ENCODE measurements at places on chromosomes 5 and 9. TPM values are rescaled to one million over a fixed set of nuclear protein-coding genes. Genes with fewer than 3 reads are reported as not detected.

GRCh38 chr9:114004221-114004716, 73.8 kb downstream of the AMBP start:
- DNase-seq = peak; percentile 38

GRCh38 chr9:89706086-89706485, 101.3 kb downstream of the GADD45G start:
- no peak for DNase-seq

DNA sequence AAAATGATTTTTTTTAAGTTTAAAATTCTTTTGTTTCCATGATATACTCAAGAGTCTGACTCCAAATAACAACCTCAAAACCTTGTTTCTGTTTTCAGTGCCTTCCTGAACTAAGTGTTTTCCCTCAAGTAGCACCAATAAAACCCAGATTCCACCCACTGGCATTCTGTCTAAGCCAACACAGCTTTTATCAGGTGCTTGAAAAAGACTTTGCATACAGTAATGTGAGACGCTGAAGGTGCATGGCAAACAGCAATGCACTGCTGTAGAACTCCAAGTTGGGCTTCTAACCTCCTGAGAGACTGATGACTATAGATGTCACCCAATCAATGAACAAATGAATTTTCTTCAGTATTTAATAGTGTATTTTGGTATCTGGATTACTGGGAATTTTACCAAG, 95.7 kb downstream of the NFIB start:
- DNase-seq = no peak

DNA sequence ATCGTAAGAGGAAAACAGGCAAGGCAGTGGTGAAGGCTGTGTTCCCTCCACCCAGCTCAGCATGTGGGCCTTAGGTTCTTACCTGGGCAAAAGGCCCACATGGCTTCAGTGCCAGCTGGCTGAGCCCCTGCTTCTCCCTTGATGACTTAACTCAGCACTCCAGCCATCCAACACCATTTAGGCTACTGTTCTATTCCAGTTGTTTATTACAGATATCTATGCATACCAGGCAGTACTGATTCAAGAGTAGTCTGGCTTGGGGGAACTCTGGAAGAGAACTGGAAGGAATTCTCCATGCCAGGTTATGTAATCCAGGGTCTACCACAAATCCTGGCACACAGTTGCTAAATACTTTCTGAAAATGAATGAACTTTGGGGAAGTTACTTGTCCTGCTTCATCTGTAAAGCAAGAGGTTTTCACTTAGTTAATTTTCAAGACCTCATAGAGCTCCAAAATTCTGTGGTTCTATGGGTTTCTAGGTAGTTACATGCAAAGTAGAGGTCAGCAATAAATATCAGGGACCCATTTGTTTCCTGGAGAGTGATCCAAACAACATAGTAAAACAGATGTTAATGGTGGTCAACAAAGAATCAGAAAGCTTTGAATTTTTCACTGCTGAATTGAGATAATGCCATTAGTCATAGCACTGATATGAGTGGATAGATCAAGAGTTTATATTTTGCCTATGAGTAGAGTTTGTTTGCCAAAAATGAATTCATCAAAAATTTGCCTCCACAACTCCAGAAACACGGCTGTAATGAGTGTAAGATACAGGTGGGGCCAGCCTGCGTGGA, 88.2 kb upstream of the OSMR start:
- no peak for DNase-seq

DNA sequence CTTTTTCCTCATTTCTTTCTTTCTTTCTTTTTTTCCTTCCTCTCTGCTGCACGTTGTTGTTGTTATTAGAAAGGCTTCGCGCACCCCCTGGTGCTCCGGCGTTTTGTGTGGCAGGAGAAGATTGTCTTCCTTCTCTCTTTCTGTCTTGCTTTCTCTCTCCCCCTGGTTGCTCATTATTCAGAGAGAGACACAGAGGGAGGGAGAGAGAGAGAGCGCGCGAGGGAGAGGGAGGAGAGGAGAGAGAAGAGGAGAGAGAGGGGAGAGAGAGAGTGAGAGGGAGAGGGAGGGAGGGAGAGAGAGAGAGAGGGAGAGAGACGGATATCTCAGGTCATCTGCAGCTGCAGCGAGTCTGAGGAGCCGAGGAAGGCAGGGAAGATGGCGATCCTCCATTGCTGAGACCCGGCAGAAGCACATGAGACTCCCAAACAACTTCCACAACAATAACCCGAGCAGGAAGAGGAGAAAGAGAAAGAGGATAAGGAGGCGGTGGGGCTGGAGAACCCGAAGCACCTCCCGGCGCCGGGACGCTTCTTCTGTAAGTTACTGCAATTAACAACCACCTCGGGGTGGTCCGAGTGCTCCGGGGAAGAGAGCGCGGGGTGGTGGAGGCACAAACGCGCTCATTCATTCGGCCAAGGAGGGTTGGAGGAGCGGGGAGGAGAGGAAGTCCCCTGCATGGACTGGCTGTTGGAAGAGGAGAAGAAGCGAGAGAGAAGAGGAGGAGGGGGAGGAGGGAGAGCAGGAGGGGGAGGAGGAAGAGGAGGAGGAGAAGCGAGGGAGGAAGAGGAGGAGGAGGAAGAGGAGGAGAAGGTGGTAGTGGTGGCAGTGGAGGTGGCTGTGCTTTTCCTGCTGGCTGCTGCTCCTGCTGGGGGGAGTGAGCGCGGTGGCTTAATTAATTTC, at the start of gene ZNF462:
ZNF462 (plus strand) TSS at position 346 of the 900 bp plus-strand sequence. CDS start 60,218 bp downstream, outside the sequence.
- DNase-seq = no peak

DNA sequence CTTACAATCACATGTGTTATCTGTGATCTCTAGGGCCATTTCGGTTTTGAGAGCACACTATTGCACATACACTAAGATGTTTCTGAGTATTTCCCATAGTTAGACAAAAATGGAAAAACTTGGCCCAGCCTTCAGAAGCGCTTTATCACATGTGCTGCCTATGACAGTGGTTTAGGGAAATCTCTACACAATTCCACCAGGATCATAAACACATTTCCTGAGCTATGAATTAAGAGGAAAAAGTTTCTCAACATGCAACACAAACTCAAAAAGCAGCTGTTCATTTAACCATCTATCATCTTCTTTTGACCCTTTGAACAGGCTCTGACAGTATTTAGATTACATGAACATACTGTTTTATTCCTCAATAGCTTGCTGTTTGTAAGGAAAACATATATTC, 15.1 kb downstream of the FGF1 start:
- no peak for DNase-seq

GRCh38 chr5:110854200-110854599, 115.4 kb downstream of the SLC25A46 start:
- DNase-seq = no peak

GRCh38 chr9:96279932-96280331, 22.0 kb downstream of the HSD17B3 start:
- no peak for DNase-seq

GRCh38 chr5:74491586-74491985, 148.9 kb downstream of the ENC1 start:
- no peak for DNase-seq

- no peak for DNase-seq
Observed at GRCh38 chr5:122173474-122174415, 44.4 kb downstream of the ZNF474 start.

- no peak for DNase-seq
Observed at GRCh38 chr5:135713161-135713915, 121.1 kb upstream of the SLC25A48 start.

GRCh38 chr5:149414405-149415065, 35.4 kb upstream of the IL17B start:
- DNase-seq = no peak

GRCh38 chr9:105828596-105829213, 134.4 kb downstream of the TMEM38B start:
- DNase-seq = no peak

GRCh38 chr5:15142458-15142857, 270.9 kb upstream of the ANKH start:
- DNase-seq = no peak

- DNase-seq = no peak
Observed at GRCh38 chr9:133090752-133091385, 29.1 kb downstream of the CEL start.

DNA sequence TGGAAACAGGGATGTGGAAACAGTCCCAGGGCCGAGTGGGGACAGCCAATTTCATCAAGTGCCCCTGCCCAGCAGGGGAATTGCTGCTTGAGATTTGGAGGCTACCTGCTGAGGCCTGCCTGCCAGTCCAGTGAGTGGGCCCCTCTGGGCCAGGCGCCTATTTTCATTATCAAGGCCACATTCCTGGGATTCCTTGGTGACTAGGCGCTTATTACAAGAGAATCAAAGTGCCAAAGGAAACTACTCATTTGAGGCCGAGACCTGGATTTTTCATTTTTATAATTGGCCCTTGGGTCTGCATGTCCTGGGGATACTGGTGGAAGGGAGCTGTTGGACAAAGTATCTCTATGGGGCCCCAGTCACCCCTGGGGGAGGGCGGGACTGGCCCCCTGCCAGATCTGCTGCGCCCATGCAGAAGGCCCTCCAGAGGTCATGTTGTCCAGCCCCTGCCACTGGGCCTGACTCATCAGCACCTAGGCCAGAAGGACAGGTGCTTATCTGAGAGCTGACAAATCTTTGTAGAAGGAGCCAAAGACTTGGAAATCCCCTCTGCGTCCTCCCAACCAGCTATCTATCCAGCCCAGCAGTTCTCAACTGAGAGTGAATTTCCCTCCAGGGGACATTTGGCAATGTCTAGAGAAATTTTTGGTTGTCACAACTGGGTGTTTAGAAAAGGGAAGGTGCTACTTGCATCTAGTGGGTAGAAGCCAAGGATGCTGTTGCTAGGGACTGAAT, 45.6 kb downstream of the FOXI1 start:
- no peak for DNase-seq

DNA sequence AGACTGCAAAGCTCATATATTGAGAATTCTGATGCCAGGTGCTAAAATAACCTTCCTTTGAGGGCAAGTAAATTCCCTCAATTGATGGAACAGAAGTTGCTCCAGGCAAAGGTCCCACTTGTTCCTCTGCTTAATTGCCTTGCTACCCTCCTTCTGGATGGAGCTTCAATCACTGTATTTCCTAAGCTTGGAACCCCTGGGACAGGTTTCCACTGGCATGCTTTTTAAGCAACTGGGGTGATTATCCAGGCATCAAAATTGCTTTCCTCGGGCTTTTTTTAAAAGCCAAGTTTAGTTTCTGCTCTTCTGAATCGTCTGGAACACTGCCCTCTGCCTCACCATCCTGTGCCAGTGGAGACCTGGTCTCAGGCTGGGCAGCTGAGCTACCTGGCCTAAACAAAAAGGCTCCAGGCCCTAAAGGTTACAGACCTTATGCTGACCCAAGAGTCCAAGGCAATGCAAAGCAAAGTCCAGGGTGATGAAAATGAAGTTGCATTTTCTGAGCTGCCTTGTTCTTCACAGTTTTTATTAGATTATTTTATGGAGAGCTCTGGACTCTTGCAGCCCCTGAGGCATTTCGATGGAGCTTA, 167.9 kb upstream of the CD180 start:
- no peak for DNase-seq

DNA sequence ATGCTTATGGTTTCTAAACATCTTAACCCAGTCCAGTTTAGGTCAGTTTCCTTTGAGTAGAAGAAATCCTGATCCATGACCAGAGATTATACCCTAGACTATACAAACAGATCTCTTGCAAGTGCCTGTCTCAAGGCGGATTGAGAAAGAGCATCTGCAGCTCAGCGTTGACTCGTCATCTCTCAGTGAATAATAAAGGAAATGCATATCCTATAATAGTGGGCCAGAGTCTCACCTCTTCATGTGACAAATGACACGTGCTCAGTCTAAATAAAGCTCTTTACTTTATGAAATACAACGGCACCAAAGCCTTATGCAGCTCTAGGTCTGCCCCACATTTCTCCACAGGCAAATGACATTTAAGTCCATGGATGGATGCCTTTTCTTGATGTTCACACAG, 179.4 kb upstream of the NR3C1 start:
- DNase-seq = no peak

- DNase-seq = no peak
Observed at GRCh38 chr5:27830546-27830945, 792.2 kb upstream of the CDH9 start.

DNA sequence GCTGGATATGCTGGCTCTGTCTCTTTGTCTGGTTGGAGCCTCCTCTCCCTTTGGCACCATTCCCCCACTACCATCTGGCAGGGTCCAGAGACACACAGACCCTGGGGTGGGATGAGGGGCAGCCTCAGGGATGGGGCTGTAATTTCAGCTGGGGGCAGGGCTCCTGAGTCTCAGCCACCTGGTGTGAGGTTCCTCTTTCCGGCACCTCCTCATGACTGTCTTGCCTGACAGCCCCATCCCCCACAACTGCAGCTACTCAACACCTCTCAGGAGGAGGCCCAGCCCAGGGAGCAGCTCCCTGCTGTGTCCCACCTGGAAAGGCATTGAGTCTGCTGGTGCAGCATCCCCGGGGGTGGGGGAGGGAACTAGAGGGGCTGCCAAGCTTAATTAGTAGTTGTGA, 11.7 kb upstream of the RPS14 start:
- DNase-seq = no peak

DNA sequence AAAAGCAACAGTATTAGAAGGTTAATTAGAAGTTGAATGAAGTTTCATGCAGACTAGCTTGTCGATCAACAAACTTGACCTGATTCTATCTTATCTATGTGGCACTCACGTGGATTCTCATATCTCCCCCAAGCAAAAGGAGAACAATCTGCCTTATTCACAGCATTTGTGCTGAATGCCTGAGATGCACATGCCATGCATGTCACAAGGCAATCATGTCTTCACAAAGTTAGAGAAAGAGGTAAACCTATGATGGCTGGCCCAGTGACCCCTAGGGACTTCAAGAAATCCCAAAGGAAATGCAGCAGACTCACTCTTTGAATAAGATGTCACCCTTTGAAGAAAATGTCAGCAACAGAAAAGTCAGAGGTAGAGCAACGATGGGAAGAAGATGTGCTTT, 17.6 kb upstream of the SHOC1 start:
- no peak for DNase-seq

DNA sequence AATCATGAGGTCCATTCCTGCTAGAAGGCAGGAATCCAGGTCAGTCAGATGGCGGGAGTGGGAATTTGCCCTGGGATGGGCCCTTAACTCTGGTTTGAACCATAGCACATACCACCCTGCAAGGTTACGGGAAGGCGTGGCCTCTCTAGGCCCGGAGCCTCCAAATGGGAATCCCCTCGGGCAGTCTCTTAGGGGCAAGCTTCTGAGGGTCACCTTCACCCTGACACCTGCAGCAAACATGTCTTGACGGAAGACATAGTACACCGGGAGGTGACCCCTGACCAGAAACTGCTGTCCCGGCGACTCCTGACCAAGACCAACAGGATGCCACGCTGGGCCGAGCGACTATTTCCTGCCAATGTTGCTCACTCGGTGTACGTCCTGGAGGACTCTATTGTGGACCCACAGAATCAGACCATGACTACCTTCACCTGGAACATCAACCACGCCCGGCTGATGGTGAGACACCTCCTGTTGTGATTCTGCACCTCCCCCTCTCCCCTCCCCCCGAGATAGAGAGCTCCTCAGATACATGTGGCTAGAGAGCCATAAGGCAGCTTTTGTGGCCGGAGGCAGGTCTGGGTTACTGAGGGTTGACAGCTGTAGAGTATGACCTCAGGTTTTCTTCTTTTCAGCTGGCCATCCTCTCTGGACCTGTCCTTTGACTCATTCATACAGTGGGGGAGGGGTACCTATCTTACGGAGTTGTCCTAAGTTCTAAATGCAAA, 957 bp downstream of the PRELID1 start:
- no peak for DNase-seq

GRCh38 chr5:68088302-68088701, 127.3 kb upstream of the PIK3R1 start:
- no peak for DNase-seq

Gene PSAT1
- total RNA-seq = 93.6 TPM

Gene N4BP3
- 5.7 TPM for total RNA-seq

Gene DNAH5
- total RNA-seq = not detected

Gene CCNB1
- total RNA-seq = 262 TPM

Gene TMEM174
- total RNA-seq = not detected

Gene GPR150
- total RNA-seq = 0.74 TPM

Gene AHRR
- total RNA-seq = 43.8 TPM

Gene SPATA31A1
- total RNA-seq = not detected

Gene TPPP
- total RNA-seq = 0.14 TPM

Gene ACOT12
- not detected for total RNA-seq
